ENCODE measurements at places on chromosomes 1 and 21. TPM values are rescaled to one million over a fixed set of nuclear protein-coding genes. Genes with fewer than 3 reads are reported as not detected.

ZSCAN20 gene
- 6.0 TPM for total RNA-seq

ATP6V1G3 gene
- not detected for total RNA-seq

SUSD4 gene
- 8.9 TPM for total RNA-seq

MYOC gene
- total RNA-seq = 5.7 TPM

GRCh38 chr1:151986501-151987190 is 7.0 kb downstream of the S100A10 start:
- no peak for DNase-seq

C1orf167 gene
- total RNA-seq = 3.1 TPM

DNA sequence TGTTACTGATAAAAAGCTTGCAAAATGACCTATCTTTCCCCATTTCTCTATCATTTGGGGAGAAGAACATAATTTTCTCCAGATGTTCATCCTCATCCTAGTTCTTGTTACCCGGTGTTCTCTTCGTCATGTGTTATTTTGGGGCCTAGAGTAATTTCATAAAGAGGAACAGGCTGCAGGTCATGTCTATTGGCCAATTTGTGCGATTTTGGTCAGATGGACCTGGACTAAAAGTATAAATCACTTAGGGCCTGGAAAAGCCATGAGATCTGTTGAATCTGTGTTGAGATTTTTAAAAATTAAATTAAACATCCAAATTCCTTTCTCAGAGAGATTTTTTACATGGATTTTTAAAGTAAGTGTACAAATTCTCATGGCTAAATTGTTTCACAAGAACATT is 241.3 kb upstream of the PLXNA2 start:
- no peak for DNase-seq

DNA sequence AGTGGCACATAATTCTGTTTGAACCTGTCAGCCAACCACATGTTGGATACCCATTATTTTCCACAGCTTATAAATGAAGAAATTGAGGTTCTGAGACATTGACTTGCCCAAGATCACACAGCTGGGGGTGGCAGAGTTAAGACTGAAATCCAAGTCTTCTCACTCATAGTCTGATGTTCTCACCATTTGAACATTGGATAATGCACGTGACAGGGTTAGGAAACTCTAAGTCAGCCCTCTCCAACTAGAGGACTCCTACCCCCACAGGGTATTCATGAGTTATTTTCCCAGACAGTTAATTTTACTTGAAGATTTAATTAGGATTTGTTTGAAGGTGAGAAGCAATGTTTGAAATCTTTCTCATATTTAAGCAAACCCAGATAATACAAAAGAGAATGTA is 38.1 kb upstream of the C1orf105 start:
- no peak for DNase-seq

DNA sequence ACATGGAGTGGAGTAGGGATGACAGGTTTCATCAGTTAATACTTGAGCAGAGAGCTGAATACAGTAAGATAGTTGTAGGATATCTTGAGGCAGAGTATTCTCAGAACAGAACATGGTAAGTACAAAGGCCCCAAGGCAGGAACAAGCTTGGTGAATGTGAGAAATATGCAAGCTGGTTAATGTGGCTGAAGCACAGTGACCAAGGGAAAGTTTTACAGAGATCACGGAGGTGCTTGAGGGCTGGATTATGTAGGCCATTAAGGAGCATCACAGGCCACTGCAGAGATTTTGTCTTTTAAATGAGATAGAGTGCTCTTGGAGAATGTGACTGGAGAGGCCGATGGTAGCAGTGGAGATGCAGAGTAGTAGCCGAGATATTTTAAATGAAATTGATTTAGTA is 54.0 kb upstream of the BOLA1 start:
- DNase-seq = no peak

- no peak for DNase-seq
Measured at GRCh38 chr1:165501970-165502348, 41.8 kb upstream of the LRRC52 start.

- DNase-seq = no peak
Measured at GRCh38 chr1:46333300-46334029, 7.1 kb upstream of the NSUN4 start.

- no peak for DNase-seq
Measured at GRCh38 chr21:39873687-39874086, 6.4 kb downstream of the PCP4 start.

GRCh38 chr1:35557118-35557610 is at the start of gene KIAA0319L:
Gene KIAA0319L (minus strand): TSS chr1:35557403. CDS start chr1:35554491, 2,912 bp downstream.
- DNase-seq = peak; percentile 93

- DNase-seq = peak; percentile 44
Measured at GRCh38 chr1:11501491-11501897, 22.5 kb downstream of the DISP3 start.

DNA sequence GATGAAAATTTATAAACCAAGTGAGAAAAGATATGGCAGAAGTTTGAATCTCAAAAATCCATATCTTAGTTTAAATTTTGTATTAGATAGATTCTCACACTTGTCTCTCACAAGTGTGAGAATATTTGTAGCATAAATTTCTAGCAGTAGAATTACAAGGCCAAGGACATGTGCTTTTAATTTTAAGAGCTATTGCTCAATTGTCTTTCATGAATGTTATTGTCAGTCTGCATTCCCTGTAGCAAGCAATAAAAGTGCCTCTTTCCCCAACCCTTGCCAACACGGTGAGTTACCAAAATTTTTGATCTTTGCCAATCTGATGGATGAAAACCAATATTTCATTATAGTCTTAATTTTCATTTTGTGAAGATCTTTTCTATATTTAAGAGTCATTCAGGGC is 64.0 kb downstream of the CTH start:
- DNase-seq = no peak

- no peak for DNase-seq
Measured at GRCh38 chr1:230707732-230708630, 5.9 kb downstream of the AGT start.

GRCh38 chr1:200520735-200521134 is 99.8 kb downstream of the KIF14 start:
- DNase-seq = no peak

APOBEC4 gene
- not detected for total RNA-seq

SAMD13 gene
- total RNA-seq = 1.3 TPM

TFF3 gene
- total RNA-seq = 2.1 TPM

ATP1A4 gene
- total RNA-seq = 0.34 TPM

GRCh38 chr1:241611736-241612135 is 28.4 kb downstream of the CHML start:
- DNase-seq = no peak

DNA sequence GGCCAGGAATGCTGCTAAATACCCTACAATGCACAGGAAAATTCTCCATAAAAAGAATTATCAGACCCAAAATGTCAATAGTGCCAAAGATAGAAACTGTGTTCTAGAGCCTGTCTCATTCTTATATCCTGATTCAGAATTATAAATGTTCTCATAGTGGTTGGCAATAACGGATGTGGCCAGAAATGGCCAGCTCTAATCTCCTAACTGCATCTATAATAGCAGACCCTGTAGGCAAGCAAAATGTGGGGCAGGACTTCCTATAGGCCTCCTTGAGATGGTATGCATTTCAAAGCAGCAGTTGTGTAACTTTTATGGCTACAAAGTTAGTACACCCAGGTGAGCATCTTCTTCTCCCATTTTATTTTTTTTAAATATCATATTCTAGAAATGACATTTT is 95.9 kb upstream of the SGIP1 start:
- no peak for DNase-seq

DNA sequence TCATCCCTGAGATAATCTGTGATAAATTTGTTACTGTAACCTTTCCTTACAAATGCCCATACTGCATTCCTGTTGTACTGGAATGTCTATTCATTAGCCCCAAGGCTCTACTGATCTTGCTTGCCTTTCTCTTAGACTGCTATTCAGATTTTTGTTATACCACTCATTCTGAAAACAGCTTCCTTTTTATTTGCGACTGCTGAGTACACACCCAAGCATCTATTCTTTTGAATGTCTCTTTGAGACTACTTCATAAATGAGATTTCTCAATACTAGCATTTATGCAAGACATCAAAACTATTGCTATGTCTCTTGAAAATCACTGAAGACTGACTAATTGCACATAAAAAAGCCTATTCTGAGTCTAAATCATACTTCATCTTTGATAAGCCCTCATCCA is 38.6 kb downstream of the DENND1B start:
- no peak for DNase-seq

DNA sequence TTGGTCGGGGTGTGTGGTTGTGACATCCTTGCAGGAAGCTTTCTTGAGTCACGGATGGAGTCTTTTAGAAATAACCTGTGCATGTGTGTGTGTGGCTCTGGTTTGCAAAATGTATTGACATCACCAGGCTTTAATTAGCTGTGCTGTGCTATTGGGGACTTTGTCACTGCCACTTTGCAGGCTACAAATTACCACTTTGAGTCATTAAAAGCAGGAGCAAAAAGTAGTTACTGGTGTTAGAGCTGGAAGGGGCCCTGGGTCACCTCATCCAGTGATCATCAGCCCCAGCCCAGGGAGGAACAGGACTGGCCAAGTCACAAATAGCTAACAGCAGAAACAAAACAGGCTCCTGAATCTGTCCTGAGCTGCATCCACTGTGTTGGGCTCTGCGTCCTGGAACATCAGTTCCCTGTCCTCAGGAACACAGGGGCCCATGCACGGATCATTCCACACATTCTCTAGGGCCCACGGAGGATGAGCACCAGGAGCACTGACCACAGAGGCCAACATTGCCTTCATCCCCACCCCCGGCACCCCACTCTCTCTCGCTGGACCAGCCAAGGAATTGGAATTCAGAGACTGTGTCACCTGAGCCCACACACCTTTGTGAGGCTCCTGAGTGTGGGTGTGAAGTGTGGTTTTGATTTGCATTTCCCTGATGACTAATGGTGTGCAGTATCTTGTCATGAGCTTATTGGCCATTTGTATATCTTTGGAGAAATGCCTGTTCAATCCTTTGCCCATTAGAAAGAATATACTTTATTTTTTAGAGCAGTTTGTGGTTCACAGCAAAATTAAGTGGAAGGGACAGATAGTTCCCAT is 280.1 kb upstream of the C1orf174 start:
- no peak for DNase-seq

ACOT11 gene
- total RNA-seq = 55.9 TPM

- no peak for DNase-seq
Measured at GRCh38 chr1:111789142-111789541, 33.4 kb downstream of the DDX20 start.

DNA sequence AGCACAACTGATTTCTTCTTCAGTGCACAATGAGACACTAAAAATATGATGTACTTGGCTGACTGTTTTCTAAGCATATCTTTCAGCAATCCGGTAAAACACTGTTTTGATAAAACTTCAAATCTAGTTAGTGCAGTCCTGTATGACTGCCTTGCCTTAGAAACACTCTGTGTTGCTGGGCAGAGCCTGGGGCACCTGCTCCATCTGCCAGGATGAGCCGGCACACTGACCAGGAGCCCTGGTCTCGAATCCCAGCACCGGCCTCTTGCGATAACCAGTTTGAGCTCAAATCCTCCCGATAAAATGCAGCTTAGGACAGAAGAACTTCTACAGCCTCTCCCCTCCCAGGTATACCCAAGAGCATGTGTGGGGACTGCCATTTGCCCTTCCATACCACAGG is 199.5 kb downstream of the SIPA1L2 start:
- DNase-seq = no peak

DNA sequence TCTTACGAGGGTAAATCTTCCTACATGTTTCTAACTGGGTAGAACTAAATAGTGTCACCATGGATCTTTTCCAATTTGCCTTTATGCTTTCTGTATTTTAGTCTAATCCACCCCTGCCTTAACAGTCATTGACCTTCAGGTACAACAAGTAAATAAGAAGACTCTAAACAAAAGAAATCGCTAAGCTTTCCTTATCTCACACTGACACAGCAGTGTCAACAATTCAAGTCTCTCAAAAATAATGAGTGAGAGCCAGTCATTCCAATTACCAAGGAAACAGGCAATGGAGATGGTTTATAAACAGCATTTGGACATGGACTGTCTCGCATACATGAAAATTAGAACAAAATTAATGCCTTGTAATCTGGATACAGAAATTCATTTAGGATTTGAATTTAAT is 365.8 kb downstream of the VAV3 start:
- no peak for DNase-seq

GRCh38 chr1:110084227-110085078 is 14.0 kb upstream of the ALX3 start:
- DNase-seq = no peak

EPHA2 gene
- 34.7 TPM for total RNA-seq

AKNAD1 gene
- not detected for total RNA-seq

LRRC3 gene
- total RNA-seq = 3.2 TPM

NFASC gene
- 8.5 TPM for total RNA-seq

GRCh38 chr1:229264487-229264886 is 6.4 kb upstream of the RAB4A start:
- no peak for DNase-seq

DNA sequence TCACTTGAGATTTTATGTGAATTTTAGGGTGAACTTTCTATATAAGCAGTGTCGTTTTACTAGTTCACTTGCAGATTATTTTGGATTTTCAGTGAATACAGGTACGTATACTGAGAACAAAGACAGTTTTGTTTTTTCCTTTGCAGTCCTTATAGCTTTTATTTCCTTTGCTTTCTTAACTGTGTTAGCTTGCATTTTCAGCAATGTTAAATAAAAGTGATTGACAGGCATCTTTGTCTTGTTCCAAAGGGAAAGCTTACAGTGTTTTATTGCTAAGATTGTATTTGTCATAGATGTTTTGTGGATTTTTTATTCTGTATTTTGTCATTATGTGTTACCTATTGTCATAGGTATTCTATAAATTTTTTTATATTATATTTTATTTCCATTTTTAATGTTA is 53.3 kb upstream of the FASLG start:
- no peak for DNase-seq

GRCh38 chr1:99820546-99820945 is 29.6 kb upstream of the AGL start:
- no peak for DNase-seq

TTC34 gene
- total RNA-seq = 0.61 TPM

GRCh38 chr1:63368131-63368530 is 704 bp downstream of the ALG6 start:
- DNase-seq = no peak

DNA sequence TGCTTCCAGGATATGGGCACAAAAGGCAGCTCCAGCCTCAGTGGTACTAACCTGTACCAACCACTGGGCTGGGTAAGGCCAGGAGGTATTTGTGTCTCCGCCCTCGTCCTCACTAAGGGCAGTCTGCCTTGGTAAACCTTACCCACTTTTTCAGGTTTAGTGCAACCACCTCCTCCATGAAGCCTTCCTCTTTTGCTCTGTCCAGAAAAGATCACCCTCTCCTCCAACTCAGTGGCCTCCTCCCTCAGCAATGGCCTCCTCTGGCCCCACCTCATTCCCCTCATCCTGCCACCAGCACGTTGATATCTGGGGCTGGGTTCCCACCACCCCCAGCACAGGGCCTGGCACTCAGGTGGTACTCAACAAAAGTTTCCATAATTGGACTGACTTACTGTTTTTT is 161.5 kb downstream of the GRIK3 start:
- no peak for DNase-seq

DNA sequence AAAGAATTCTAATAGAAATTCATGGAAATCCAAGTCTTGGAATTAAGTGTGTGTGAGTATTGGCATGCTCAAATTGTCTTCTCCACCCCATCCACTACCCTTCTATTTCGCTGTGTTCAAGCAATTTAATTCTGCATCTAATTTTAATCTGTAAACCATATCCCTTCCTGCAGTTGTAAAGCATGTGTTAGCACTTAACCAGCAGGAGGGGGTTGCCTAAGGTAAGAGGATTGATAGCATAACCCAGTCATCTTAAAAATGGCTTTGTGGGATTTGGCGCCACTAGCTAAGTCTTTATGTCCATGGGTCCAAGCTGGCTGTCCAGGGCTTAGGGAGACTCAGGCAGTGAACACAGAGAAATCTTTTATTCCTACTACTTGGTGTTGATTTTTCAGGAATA is 210.3 kb downstream of the PTPRC start:
- DNase-seq = no peak

TSACC gene
- not detected for total RNA-seq

- no peak for DNase-seq
Measured at GRCh38 chr1:155389826-155390225, 69.1 kb downstream of the RUSC1 start.
